ENCODE measurements at places on chromosomes 13 and 19. TPM values are rescaled to one million over a fixed set of nuclear protein-coding genes. Genes with fewer than 3 reads are reported as not detected.

The SIGLEC12 gene
- total RNA-seq = not detected

The PPFIA3 gene
- total RNA-seq = 23.6 TPM

The IGFLR1 gene
- total RNA-seq = 15.2 TPM

The OR7C1 gene
- total RNA-seq = not detected

The ZNF787 gene
- 95.4 TPM for total RNA-seq

The NEK5 gene
- not detected for total RNA-seq

- peak; percentile 82 for DNase-seq
These were observed 6.8 kb downstream of the GAMT start for GRCh38 chr19:1394252-1395193.

DNA sequence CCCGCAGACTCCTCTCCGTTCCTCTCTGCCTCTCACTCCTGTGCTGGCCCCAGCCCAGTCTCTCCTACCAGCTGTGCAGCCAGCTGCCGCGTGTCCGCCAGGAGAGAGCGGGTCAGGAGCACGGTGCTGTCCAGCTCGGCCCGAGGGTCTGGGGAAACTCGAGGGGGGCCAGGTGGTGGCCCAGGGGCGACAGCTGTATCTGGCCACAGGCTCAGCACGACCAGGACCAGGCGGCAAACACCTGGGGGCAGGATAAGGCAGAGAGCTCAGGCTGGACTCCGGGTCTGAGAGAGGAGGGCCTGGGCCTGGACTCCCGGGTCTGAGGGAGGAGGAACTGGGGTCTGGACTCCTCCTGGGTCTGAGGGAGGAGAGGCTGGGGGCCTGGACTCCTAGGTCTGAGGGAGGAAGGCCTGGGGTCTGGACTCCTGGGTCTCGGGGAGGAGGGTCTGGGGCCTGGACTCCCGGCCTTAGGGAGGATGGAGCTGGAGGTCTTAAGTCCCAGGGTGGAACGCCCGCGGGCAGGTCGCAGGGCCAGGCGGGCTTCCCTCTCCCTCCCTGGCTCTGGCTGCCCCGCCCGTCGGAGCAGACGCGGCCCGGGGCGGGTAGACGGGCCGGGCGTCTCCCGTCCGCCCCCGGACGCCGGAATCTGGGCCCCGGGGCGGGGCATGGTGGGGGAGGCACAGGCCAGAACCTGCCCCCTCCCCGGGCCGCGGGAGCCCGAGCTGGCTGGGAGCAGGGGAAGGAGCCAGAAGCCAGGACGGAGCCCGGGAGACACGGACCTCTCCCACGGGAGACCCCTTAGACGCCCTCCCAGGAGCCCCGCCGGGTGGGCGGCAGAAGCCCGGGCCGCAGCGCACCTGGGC, 1.3 kb downstream of the IL11 start:
- DNase-seq = peak; percentile 92

GRCh38 chr13:97116754-97117153, 105.4 kb upstream of the MBNL2 start:
- no peak for DNase-seq

DNA sequence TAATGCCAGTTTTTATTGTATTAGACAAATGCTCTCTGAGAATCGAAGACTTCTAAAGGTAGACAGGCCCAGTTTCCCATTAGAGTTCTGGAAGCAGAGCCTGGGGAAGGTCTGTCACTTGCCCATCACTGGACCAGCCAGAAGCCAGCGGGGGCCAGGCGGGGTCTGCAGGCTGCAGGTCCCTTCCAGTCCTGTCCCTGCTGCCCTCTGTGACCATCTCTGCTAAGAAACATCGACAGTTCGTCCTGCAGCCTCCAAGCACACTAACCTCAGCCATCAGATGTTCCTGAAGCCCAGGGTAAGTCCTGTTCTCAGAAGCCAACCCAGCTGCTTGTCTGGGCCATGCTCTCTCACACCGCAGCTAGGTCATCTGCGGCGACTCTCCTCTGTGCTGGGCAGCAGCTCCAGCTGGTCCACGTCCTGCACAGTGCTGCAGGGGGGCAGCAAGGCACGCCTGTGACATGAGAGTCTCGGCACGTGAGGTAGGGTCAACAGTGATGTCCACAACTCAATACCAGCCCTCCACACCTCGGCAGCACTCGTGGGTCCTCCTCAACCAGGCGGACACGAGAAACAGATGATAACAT, 2.9 kb upstream of the ADPRHL1 start:
- DNase-seq = no peak

DNA sequence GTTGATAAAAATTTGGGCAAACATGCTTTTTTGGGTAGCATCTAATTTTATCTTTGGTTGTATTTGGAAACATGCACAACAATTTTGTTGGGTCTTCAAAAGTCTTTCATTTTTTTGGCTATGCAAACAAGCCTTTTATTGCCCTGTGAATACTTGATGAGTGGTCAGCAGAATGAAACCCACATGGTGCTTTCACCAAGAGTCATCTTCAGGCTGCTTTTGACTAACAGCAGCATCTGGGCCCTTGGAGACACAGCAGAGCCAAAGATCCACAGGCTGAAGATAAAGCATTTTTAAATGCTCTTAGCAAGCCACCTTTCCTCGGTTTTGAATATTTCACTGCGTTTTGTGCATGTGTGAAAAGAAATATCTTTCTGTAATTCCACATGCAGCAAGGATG, 154.9 kb downstream of the FGF9 start:
- DNase-seq = no peak

GRCh38 chr13:110445183-110445582, 116.3 kb downstream of the RAB20 start:
- no peak for DNase-seq

DNA sequence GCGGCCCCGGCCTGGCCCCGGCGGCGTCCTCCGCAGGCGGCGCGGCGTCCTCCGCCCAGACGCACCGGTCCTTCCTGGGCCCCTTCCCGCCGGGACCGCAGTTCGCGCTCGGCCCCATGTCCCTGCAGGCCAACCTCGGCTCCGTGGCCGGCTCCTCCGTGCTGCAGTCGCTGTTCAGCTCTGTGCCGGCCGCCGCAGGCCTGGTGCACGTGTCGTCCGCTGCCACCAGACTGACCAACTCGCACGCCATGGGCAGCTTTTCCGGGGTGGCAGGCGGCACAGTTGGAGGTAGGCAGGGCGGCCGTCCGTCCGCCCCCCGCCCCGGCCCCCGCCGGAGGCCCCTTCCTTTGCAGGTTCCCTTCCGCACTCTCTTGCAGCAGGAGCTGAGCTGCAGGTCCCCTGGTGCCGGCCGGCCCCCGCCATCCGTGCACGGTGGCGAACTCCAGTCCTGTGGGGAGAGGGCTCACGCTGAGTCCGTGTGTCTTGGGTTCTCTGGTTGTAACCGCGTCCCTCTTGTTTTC, 9.2 kb downstream of the PLEKHJ1 start:
- DNase-seq = peak; percentile 68

DNA sequence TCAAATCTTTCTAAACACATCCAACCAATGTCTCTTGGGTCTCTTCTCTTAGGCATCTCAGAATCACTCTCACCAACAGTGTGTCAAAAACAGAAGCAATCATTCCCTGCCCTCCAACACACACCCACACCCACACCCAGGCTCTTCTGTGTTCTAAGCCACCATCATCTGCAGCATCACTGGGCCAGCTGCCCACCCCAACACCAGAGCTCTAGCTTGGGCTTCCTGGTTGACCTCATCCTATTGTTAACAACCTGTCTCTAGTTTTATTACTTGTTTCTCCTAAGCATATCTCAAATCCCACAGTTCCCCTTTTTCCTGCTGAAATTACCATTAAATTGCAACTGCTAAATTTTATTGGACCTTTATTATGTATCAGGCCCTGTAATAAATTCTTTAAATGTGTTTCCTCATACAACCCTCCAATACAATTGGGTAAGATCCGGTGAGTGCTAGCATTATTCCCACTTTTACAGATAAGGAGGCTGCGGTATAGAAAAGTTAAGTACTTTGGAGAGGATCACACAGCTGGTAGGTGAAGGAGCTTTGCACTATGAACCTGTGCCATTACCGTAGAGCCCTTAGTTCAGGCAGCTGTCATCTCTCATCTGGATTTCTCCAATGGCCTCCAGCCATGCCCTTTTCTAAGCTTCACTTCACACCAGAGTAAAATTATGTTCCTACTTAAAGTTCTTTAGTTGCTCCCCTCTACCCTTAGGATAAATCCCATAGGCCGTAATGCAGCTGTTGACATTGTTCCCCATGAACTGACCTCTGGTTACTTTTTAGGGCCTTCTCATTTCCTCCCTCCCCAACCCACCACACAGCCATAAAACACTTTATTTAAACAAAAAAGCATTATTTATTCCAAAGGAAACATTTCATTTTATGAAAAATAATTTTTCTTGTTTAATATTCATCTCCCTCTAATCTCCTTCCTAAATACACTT, 227.7 kb downstream of the B3GLCT start:
- DNase-seq = no peak

DNA sequence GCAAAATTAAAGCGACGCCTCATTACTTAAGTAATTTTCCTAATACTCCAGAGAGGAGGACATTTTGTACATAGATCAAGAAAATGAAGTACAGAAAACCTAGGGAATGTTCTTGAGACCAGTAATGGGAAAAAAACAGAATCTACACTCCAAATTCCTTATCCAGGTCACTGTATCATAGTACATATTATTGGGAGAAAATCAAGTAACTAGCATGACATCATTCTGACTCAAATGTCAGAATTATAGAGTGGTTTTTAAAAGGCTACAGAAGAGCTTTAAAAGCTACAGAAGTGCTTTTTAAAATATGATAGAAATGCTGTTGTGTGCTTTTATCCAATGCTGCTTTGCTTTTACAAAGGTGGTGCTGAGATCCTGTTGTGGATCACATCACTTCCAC, 86.3 kb upstream of the SLC15A1 start:
- DNase-seq = no peak

DNA sequence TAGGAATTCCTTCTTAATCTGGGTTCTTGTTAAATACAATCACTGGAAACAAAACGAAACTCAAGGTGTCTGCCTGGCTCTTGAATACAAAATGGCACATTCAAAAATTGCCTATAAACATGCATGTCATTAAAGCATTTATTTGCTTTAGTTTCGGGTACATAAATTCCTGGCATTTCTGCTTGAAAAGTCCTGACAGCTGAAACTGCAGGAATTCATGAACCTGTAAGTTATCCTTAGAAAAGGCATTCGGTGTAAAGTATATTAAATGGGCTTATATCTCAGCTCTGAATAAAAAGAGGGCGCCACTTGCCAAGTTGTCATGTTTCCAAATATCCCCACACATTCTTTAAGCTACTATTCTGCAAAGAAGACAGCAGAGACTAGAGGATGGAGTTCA, 32.9 kb downstream of the RXFP2 start:
- DNase-seq = no peak

- DNase-seq = no peak
These were observed 1446.1 kb downstream of the SLITRK1 start for GRCh38 chr13:82436099-82436585.

DNA sequence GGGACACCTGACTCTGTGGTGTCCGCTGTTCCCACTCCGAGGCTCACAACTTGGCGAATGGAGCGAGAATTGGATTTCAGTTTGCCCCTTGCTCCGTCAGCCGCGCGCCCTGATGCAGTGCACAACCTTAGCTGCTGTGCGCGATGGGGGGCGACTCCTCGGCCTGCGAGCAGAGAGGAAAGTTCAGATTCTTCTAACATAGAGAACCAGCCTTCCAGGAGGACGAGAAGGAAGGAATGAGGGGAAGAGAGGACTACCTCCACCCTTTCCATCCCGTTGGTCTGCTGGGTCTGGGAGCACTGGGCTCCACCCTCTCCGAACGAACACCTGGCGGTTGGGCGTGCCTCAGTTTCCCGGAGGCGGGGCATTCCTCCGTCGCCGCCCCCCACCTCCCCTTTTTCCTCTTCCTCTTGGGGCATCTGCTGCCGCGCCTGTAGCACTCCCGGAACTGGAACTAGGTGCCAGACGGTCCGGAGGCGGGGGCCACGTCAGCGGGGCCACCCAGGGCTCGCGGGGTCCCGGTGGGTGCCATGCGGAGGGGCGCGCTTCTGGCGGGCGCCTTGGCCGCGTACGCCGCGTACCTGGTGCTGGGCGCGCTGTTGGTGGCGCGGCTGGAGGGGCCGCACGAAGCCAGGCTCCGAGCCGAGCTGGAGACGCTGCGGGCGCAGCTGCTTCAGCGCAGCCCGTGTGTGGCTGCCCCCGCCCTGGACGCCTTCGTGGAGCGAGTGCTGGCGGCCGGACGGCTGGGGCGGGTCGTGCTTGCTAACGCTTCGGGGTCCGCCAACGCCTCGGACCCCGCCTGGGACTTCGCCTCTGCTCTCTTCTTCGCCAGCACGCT, at the start of gene KCNK6:
Gene KCNK6, plus strand, starts transcription at position 425 of the 838 bp plus-strand sequence. Its CDS starts 106 bp downstream, at position 531.
- DNase-seq = peak; percentile 87

- no peak for DNase-seq
These were observed 191.6 kb downstream of the UQCRFS1 start for GRCh38 chr19:29021232-29021916.

DNA sequence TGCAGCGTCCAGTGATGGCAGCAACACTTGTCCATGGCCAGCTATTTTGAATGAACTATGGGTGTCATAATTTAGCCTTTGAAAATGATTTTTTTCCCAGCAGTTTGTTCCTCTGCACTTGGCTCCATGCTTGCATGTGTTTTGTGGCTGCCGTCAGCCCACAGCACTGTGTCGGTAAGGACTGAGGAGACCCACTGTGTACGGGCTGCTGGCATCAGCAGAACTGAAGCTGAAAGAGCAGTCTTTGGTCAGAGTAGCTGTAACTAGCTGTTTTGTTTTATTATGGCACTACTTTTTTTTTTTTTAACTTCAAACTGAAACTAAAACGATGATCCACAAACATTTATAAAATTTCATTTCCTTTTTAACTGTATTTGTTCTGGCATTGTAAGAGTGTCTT, 50.3 kb upstream of the TEX29 start:
- no peak for DNase-seq

GRCh38 chr19:21483589-21484170, 21.7 kb upstream of the ZNF429 start:
- DNase-seq = peak; percentile 88

DNA sequence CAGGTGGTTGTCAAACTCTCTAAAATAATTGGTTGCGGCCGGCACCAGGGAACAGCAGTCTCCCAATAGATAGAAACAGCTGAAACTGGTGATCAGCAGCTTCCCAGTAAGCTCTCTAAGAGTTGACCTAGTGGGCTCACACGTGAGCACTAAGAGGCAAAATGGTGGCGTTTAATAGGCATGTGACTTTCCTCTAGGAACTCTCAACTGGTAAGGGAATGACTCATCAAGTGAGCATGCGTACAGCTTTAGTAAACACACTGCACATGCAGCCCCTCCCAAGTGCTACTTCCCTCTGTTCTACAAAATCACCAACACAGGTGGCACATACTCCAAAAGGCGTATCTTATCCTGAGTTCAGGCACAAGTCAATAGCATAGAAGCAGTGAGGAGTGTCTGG, 41.7 kb downstream of the TNFSF11 start:
- no peak for DNase-seq

Data from H7 (cell line).